Stimulated activated CD4-positive, alpha-beta T cell treated with anti-CD3 and anti-CD28 coated beads, Interleukin-1b, Interleukin-23, amount 100 ng/mL, for 24 hours (primary cell): ENCODE measurements at places on chromosomes 3 and 15.

GRCh38 chr3:14949126-14949525, 1.7 kb downstream of the NR2C2 start:
- no peak for DNase-seq

GRCh38 chr15:79680720-79681119, 216.1 kb downstream of the MTHFS start:
- DNase-seq: no peak

GRCh38 chr3:190617185-190617584, 103.3 kb downstream of the IL1RAP start:
- DNase-seq: no peak

DNA sequence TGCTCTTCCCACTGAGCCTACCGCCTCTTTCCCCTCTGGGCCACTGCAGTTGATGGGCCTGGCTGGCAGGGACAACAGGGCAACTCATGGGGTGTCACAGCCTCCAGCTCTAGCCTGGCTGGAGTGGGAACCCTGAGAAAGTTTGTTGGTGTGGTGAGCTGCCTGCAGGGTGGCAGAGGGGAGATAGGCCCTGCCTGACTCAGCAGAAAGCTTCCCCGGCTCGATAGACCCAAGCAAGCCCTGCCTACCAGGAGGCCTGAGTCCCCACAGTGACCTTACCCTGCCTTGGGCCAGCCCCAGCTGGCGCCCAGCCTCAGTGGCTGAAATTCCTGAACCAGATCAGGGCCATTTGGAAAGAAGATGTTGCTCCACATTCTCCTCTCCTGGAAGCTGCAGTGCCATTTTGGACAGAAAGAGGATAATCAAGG, 29.4 kb downstream of the ABTB1 start:
- no peak for DNase-seq

DNA sequence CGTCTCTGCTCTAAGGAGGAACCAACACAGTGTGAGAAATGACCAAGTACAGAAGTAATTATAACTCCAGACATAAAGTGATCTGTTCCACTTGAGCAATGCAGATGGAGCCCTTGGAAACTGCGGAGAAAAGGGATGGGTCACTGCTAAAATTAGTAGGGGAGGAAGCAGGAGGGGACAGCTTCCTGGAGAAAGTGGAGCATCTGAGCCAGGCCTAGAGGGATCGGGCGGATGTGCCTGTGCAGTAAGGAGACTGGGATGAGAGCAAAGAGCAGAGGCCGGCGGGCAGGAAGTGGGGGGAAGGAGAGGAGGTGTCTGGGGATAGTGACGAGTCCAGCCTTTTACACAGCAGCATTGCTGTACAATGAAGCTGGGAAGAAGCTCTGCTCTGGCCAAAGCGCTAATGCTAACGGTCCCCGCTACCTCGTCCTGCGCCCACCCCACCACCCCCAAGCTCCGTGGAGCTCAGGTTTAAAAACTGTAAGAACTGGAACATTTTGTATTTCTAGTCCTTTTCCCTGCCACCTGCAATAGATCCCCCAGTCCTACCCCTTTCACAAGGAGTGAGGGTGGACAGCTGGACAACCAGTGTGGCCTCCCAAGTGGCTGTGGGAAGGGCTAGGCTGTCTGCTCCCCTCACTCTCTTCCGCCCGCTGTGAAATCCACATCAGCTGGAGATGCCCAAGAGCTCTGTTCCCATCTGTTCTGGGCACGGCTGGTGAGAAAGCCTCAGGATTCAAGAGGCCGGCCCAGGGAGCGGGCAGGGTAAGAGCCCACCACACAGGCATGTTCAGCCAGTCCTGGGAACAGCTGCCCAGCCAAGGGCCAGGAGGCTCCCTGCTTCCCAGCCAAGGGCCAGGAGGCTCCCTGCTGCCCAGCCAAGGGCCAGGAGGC, 53.0 kb upstream of the HES1 start:
- DNase-seq: no peak

- DNase-seq: no peak
These were observed 78.3 kb downstream of the ASB7 start for GRCh38 chr15:100680726-100681125.

GRCh38 chr3:127584734-127585133, 5.8 kb downstream of the TPRA1 start:
- DNase-seq: no peak

- no peak for DNase-seq
These were observed 135.8 kb downstream of the GREM1 start for GRCh38 chr15:32853592-32853991.

DNA sequence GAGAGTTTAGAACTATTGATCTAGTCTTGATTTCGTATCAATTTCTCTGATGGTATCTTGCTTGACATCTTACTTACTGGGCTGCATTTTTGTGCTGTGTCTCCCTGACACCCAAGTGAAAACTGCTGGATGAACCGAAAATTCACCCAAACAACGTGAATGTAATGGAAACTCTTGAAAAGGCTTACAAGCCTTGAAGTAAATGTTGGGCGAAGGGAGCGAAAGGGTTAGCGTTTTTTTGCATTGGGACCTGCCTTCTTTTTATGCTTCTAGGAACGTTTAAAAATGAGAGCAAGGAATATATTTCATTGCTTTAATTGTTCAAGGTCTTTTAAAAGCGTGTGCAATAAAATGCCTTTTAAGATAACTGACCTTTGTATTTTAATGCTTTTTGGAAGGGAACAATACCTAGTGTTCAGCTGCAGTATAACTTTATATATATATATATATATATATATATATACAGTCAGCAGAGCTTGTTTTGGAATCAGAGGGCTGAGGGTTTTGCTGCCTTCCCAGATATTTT, 94.1 kb downstream of the LPP start:
- no peak for DNase-seq

DNA sequence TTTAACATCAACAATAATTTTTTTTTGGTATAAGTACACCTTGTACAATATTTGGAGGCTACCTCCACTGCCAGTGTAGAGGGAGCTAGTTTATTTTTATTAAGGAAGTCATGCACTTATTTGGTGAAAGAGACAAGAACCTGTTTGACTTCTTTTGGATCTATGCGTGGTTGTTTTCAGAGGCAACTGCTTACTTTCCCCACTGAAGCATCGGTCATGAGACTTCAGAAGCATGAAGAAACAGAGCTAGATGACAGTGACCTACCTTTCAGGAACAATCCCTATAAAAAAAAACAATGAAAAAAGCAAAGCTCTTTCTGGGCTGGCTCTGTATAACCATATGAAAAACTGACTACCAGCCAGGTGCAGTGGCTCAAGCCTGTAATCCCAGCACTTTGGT, 20.0 kb upstream of the ZNF148 start:
- no peak for DNase-seq

DNA sequence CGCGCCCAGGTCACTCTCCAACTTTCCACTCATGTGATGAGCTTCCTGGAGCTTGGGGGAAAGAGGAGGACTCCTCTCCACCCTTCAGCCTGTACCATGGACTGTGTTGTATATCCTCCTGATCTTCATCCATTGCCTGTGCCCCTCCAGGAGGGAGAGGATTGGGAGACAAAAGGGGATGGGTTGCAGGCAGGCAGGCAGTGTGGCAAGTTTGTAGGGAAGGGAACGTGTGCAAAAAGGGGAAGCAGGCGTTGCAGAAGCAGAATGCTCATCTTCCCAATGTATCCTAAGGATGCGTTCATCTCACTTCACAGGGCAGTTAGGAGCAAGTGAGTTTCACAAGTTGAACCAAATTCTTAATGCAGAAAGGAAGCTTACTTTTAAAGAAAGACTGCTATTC, 28.1 kb upstream of the GHSR start:
- DNase-seq: no peak

DNA sequence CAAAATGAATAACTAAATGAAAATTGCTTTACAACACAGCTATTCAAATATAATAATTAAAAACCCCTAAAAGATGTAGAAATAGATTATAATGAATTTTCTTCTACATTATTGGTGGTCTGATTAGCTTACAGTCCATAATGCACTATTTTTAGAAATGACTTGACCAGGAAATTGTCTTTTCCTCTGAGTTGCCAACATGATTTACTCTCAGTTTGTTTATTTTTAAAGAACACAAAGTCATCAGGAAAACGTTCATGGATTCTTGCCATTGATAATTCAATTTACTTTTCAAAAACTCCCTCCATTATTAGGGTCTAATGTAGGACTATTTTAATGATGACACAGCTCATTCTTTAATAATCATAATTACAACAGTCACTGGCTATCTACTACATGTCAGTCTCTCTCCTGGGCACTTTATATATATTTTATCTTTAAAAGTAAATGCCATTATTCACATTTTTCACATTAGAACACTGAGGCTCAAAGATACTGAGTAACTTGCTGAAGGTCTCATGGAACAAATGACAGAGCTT, 1.1 kb downstream of the TM4SF18 start:
- no peak for DNase-seq

DNA sequence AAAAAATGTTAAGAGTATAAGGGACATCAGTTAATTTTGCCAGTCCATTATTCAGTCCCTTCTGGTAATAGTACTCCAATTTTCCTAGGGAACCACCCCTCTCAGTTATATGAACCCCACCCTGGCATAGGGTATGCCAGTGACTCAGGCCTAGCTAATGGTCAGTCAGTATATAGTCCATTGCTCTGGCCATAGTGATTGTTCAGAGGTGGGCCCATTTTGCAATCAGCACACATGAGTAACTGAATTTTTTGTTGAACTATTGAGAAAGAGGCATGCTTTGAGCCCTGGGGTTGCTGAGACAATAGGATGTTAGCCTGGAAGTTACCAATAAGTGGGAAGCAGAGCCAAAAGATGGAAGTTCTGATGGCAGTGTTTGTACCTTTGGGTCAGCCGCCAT, 4.1 kb downstream of the LRCH3 start:
- DNase-seq: no peak

DNA sequence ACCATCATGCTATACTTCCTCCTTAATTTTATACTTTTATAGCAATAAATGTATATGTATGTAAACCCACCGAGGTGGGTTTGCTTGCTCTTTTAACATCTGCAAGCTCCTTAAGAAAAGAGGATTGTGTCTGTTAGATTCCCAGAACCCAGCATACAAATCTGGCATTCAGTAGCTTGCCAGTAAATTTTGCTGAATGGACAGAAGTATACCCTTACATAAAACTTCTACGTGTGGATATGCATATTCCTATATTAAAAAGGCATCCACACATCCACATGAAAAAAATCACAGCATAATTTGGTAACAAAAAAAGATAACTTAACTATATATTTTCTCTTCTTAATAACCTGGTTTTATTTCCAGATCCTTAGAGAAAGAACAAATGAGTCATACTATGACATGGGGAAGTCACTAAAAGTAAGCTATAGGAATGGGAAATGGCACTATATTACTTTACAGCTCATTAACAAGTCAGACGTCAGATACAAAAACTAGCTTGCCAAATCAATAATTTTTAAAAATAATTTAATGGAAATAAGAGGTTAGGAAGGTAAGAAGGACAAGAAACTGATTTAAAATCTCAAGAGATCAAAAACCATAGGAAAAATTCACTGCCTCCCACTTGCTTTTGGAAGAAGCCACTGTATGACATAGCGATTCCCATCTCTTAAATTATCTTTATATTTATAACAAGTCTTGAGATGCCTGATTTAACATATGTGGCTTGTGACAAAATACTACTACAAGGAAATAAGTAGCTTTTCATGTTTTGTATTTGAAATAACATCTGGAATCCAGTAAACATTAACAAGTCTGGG, 68.7 kb downstream of the SUMF1 start:
- no peak for DNase-seq

DNA sequence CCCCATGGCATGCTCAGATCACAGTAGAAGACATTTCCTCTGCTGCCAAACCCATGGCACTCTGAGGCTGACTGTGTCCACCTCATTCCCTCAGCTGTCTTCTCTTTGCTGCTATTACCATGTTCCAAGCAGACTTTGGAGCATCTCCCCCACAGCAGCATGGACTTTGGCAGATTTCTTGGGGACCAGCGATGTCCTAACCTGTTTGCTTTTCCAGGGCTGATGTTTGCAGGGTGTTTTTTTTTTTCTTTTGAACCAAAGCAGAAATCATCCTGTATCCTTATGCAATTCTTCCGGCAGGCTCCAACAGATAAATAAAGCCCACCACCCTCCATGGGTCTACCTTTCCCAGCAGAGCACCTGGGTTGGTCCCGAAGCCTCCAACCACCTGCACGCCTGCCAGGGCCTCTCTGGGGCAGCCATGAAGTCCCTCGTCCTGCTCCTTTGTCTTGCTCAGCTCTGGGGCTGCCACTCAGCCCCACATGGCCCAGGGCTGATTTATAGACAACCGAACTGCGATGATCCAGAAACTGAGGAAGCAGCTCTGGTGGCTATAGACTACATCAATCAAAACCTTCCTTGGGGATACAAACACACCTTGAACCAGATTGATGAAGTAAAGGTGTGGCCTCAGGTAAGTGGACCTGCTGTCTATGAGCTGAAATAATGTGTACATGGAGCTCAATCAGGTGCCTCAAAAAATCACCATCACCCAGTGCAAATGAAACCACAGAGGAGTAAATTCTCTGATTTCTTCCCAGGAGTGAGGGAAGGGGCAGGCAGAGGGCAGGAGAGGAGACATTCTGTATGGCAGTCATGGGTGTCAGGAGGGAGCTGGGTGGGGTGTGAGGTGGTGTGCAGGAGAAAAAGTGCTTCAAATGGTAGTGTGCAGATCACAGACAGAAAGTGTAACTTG, at the start of gene AHSG:
TSS of gene AHSG (plus strand) at position 340 of the 916 bp plus-strand sequence. CDS start at position 422, 82 bp downstream.
- no peak for DNase-seq

DNA sequence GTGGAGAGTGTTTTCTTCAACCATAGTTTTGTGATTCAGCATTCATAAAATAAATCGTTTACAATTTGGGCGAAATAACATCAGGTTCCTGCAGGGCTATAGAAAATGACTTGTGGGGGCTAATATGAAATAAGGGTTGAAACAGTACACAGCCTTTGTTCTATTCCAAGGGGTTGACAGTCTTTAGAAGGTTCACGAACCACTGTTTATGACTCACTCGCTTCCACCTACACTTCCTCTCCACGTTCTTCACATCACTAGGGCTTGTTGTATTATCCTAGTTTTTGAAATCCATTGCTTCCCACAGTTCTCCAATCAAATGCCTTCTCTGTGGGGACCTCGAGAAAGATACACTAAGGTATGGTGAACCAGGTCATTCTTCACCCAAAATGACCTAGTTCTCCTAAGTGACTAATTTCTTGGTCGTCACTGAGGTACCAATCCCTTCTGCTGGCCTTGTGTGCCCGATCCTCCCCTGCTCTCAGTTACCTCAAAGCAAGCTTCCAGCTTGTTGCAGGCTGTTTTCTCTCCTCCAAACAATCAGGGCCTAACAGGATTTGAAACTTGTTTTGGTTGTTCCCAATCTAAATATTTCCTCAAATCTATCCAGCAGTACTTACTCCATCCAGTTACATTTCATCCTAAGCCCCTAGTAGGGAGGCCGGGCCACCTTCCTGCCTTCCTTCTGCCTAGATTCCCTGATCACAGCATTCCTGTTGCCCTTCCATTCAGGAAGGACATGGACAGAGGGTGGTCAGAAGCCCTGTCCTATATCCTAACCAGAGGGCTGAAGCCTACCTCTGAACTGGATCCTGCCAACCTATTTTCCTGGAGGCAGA, 23.1 kb upstream of the TBL1XR1 start:
- DNase-seq: no peak

GRCh38 chr3:72127844-72128243, 342.9 kb upstream of the PROK2 start:
- no peak for DNase-seq

GRCh38 chr15:101669744-101670143, 17.6 kb upstream of the TM2D3 start:
- no peak for DNase-seq
